ENCODE measurements at places on chromosomes 4 and X. TPM values are rescaled to one million over a fixed set of nuclear protein-coding genes. Genes with fewer than 3 reads are reported as not detected.

Gene DUSP9
- total RNA-seq = 1.0 TPM

Gene SCRG1
- not detected for total RNA-seq

Gene NDNF
- not detected for total RNA-seq

Gene SSX3
- not detected for total RNA-seq

Gene ERAS
- 0.15 TPM for total RNA-seq

Gene TMEM35A
- 0.06 TPM for total RNA-seq

Gene CENPVL2
- not detected for total RNA-seq

Gene ABCG2
- 18.6 TPM for total RNA-seq

Gene TIMP1
- 247 TPM for total RNA-seq

Gene MAGEB10
- total RNA-seq = not detected

Gene GC
- total RNA-seq = not detected

Gene DMD
- total RNA-seq = 0.06 TPM

Gene CD40LG
- not detected for total RNA-seq

Gene ZNF157
- total RNA-seq = not detected

Gene ZXDB
- total RNA-seq = 10.3 TPM

Gene CACNA1F
- not detected for total RNA-seq

Gene MAGEC2
- total RNA-seq = not detected

Gene AR
- total RNA-seq = 3.6 TPM

Gene RNF212
- 0.81 TPM for total RNA-seq

Gene VCX3B
- not detected for total RNA-seq

Gene MGARP
- total RNA-seq = 0.57 TPM

Gene FANCB
- total RNA-seq = 3.1 TPM

Gene AWAT2
- not detected for total RNA-seq

Gene DTHD1
- not detected for total RNA-seq

Gene RNF150
- total RNA-seq = 0.20 TPM

Gene HPRT1
- 103 TPM for total RNA-seq

Gene ADGRG2
- total RNA-seq = 8.7 TPM

Gene TIGD4
- 0.16 TPM for total RNA-seq

Gene ANOS1
- 0.06 TPM for total RNA-seq

Gene ADAD1
- total RNA-seq = not detected

Gene SGMS2
- 41.3 TPM for total RNA-seq
